SK-N-DZ (cell line): ENCODE measurements at places on chromosomes 5 and 9.

DNA sequence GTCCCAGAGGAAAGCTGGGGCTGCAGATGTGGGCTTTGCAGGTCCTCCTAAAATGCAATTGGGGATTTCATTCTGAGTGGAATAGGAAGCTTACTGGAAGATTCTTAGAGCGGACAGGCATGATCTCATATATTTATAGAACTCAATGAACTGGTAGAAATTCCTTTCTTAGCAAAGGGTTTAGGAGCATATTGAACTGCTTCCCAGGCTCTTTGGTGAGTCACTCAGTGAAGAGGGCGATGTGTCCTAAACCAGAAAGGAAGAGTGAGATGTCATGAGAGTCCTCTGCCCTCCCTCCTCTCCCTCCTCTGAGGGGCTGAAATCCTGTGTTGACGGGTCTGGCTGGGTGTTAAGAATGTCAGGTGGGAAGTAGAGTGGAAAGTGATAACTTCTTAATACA lies 26.3 kb upstream of the SEMA6A start:
- no peak for DNase-seq

- DNase-seq: no peak
These were observed 163.7 kb downstream of the GABBR2 start for GRCh38 chr9:98545021-98545420.

- no peak for DNase-seq
These were observed 16.8 kb downstream of the PIP5K1B start for GRCh38 chr9:68721666-68722330.

- DNase-seq: no peak
These were observed 8.3 kb upstream of the RETREG1 start for GRCh38 chr5:16625096-16625495.

- DNase-seq: no peak
These were observed 102.9 kb upstream of the CCDC152 start for GRCh38 chr5:42653705-42654104.

DNA sequence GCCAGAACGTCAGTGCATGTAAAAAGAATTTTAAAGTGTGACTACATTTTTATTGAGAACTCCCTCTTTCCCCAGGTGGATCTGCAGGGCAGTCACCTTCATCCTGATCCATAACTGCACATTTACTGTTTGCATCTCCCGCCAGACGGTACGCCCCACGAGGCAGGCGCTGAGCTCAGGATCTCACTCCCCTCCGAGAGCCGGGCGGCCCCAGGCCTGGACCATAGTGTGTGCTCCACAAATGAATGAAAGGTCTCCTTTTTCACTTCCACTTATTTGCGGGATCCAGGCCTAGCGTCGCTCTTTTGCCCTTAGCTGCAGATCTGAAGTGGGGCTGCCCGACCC lies 378 bp downstream of the DROSHA start:
- DNase-seq: peak; percentile 26

- no peak for DNase-seq
These were observed 35.8 kb downstream of the ZNF782 start for GRCh38 chr9:96818533-96818932.

GRCh38 chr5:80963966-80964481 lies 3.9 kb downstream of the RASGRF2 start:
- no peak for DNase-seq

GRCh38 chr9:94860678-94861588 lies 134.4 kb downstream of the AOPEP start:
- DNase-seq: no peak

GRCh38 chr9:1120500-1121165 lies 70.5 kb downstream of the DMRT2 start:
- no peak for DNase-seq

- DNase-seq: no peak
These were observed 81.0 kb upstream of the SAP30L start for GRCh38 chr5:154364771-154365170.

- DNase-seq: no peak
These were observed 144.5 kb upstream of the FTMT start for GRCh38 chr5:121707178-121707577.

GRCh38 chr9:93648836-93649235 lies 72.5 kb downstream of the PHF2 start:
- DNase-seq: no peak

GRCh38 chr9:18442629-18443491 lies 31.1 kb upstream of the ADAMTSL1 start:
- peak; percentile 67 for DNase-seq

- DNase-seq: no peak
These were observed 2.9 kb downstream of the NR4A3 start for GRCh38 chr9:99824378-99825171.

- no peak for DNase-seq
These were observed 19.0 kb downstream of the DAB2IP start for GRCh38 chr9:121670431-121670830.

DNA sequence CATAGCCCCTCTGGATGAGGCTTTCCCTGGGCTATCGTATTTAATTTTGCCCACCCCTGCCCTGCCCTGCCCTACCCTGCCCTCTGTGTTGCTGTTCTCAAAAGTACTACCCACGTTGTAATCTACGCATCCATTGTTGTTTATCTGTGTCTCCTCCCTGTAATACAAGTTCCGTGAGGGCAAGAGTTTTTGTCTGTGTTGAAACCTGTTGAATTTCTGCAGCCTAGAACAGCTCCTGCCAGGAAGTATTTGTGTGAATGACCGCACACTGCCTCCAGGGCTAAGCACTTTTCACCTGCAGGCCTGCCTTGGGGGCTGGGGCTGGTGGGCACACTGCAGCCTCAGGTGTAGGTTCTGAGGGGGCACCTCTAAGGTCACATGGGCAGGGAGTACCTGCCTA lies 244.8 kb downstream of the HSPA4 start:
- no peak for DNase-seq

GRCh38 chr9:124251605-124252378 lies 6.0 kb upstream of the NEK6 start:
- DNase-seq: no peak

GRCh38 chr5:145980718-145981117 lies 44.3 kb downstream of the SH3RF2 start:
- DNase-seq: no peak

DNA sequence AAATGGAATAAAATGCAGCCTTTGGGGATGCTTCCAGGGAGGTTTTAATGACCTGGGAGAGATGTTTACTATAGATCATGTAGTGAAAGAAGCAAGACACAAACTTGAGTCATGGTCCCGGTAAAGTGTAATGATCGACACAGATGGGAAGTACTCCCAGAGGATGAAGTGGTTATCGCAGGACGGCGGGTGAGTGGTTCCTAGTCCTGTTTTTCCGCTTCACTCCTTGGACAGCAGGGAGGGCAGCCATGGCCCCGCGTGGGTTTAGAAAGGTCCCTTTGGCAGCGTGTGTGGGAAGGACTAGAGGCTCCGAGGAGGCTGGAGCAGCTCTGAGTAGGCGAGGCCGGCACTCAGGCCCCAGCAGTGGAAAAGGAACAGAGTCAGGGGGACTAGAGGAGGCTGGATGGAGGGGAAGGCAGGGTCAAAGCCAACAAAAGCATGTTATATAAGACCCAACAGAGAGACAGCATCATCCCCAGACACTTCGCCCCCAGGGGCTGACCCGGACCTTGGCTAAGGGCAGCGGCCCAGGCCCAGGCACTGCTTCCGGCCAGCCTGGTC lies 49.2 kb upstream of the STXBP1 start:
- no peak for DNase-seq

- no peak for DNase-seq
These were observed 70.6 kb downstream of the SMARCA2 start for GRCh38 chr9:2085716-2086115.

DNA sequence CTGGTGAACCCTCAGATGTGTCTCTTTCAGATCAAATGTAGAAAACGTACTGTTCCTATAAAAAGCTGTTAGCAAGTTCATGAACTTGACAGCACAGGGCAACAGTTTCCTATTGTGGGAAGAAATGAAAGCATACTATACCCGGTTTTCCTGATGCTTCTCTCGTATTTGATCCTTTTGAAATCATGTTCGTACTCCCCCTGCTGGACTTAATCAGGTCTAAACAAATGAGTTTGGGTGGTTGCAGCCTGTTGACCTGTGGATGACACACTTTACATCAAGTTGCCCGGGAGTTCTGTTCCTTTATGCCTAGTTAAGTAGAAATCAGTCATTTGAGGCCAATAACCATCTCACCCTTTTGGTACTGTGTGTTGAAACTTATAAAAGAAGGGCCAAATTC lies 1992.3 kb downstream of the MAT2B start:
- DNase-seq: peak; percentile 12

DNA sequence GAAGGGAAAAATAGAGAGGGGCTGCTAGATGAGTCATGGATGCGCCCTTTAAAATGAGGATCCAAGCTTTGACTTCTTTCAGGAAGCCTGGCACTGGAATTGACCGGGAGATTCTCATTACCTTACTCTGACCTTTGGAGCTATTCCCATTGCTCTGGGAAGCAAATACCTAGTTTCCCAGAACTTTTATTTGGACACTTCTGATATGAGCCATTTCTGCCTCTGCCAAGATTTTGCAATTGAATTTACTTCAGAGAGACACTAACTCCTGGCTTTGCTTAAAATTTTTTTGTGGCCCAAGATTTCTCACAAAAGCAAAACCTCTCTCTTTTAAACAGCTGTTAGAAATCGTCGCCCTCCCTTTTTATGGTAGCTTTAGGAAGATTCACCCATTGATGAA lies 15.7 kb upstream of the AGXT2 start:
- DNase-seq: no peak

DNA sequence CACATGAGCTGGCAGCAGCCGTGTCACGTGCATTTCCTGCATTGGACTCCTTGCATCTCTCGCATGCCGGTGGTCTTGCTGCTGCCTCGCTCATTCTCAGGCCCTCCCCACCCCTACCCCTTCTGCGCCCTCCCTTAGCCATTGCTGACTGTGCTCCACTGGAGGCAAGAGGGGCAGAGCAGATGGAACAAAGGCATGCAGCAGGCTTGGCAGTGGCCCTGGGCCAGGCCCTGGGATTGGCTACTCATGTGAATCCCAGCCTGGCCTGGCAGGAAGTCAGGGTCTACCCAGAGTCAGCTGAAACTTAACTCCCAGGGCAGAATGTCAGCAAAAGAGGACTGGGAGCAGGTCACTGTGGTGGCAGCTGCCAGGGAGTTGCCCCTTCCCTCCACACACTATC lies 62.3 kb downstream of the TSTD2 start:
- no peak for DNase-seq

GRCh38 chr9:138114501-138115245 lies 237.1 kb downstream of the CACNA1B start:
- DNase-seq: no peak

GRCh38 chr9:19465586-19466279 lies 56.9 kb downstream of the ACER2 start:
- DNase-seq: no peak

DNA sequence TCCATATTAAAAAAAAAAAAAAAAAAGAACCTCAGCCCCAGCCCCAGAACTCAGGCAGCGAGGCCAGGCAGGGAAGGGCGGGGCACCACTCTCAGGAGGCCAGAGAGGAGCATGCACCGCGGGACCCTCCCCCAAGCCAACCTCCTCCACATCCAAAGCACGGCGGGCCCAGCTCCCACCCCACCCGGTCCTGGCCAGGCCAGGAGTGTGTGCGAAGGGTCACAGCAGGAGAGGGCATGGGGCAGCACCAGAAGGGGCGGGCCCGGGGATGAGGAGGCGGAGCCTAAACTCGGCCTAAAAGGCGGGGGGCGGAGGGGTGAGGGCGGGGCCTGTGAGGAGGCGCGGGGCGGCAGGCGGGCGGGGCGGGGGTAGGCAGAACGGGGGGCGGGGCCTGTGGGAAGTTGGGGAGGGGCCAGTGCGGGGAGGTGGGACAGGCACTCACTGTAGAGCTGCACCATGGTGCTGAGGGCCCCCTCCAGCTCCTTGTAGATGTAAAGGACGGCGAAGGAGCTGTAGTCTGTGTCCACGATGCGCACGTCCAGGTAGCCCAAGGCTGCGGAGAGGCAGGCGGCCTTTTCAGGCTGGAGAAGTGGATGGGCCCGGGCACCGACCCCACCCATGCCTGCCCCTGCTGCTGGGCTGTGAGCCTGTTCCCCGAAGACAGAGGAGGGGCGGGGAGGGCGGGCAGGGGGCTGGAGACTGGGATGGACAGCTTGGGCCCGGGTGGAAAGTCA lies 1.2 kb downstream of the LCN15 start:
- peak; percentile 89 for DNase-seq

DNA sequence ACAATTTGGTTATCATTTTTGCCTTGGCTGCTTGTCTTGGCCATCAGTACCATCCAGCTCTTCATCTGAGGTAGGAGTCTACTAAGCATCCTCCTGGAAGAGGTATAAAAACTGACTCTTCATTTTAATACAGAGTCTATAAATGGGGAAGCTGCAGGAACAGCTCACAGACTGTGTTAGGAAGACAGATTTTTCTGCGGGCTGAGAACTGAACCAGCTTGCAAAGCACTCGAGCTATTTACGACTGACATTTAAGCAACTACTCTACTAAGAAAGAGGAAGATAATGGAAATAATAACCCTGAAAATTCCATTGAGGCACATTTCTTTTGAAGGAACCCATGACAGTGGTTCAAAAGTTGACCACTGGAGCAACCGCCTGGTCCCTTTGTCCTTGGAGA lies 314.5 kb upstream of the RFX3 start:
- no peak for DNase-seq

GRCh38 chr9:22528485-22528884 lies 81.9 kb downstream of the DMRTA1 start:
- no peak for DNase-seq

DNA sequence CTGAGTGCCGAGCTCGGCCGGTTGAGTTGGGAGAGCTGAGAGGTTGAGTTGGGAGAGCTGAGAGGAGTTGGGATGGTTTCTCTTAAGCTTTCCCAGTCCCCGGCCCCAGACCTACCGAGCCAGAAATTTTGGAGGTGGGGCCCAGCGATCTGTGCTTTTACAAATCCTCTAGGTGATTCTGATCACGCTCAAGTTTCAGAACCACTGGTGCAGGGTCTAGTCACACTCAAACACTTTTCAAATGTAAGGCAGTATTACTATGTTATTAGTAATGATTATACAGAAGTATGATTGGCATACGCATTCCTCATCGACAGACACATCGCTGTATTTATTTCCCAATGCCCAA lies 256 bp upstream of the CLINT1 start:
- no peak for DNase-seq

GRCh38 chr9:114935119-114935518 lies 4.7 kb upstream of the TNFSF8 start:
- no peak for DNase-seq

- DNase-seq: peak; percentile 37
These were observed 1.3 kb upstream of the CARD19 start for GRCh38 chr9:93094658-93095204.

GRCh38 chr5:67030289-67031056 lies 166.1 kb downstream of the CD180 start:
- no peak for DNase-seq

- no peak for DNase-seq
These were observed 201.2 kb upstream of the MPDZ start for GRCh38 chr9:13480693-13481092.

DNA sequence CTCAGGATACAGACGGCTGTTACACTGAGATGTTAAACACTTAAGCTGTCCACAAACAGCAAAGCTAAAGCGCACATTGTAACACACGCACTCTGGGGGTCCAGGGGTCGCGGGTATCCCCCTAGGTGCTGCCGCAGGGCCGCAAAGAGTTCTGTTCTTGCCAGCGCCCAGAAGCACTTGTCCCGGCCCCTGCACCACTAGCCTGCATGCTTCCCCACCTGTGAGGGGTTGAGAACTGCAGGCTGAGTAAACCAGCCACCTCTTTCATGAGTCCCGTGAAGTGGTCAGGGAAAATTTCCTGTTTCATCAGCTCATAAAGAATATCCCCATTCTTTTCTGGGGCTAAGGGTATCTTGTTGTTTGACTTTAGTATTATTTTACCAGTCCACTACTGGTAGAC lies 154.4 kb upstream of the FBXL17 start:
- DNase-seq: no peak

GRCh38 chr9:130874783-130875182 lies 21.8 kb downstream of the QRFP start:
- DNase-seq: no peak
